ENCODE measurements at places on chromosomes 12 and 14.
A peak's percentile ranks its signal among the peaks of the same experiment; 100 is the strongest.

DNA sequence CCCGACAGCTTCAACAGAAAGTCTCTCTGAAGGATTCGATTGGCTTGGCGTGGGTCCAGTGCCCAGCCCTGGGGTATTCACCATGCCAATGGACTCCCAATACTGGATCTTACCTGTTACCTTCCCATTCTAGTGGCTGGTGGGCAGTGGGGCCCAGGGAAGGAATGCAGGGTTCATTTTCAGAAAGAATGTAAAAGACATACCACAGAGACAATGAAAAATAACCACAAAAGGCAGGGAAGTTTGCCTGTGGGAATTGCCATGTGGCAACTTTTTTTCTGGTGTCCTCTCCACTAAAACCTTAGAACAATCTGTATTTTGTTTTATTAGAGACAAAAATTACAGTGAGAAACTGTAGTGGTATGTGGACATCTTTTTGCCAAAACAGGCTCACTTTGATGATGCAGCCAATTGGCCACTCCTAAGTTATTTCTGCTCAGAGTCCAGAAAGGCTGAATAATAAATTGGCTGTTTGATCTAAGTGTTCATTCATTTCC is 55.2 kb downstream of the PTGER2 start:
- peak; percentile 62 for DNase-seq

- DNase-seq: no peak
Measured at GRCh38 chr12:52082669-52082987, 3.1 kb downstream of the SMIM41 start.

DNA sequence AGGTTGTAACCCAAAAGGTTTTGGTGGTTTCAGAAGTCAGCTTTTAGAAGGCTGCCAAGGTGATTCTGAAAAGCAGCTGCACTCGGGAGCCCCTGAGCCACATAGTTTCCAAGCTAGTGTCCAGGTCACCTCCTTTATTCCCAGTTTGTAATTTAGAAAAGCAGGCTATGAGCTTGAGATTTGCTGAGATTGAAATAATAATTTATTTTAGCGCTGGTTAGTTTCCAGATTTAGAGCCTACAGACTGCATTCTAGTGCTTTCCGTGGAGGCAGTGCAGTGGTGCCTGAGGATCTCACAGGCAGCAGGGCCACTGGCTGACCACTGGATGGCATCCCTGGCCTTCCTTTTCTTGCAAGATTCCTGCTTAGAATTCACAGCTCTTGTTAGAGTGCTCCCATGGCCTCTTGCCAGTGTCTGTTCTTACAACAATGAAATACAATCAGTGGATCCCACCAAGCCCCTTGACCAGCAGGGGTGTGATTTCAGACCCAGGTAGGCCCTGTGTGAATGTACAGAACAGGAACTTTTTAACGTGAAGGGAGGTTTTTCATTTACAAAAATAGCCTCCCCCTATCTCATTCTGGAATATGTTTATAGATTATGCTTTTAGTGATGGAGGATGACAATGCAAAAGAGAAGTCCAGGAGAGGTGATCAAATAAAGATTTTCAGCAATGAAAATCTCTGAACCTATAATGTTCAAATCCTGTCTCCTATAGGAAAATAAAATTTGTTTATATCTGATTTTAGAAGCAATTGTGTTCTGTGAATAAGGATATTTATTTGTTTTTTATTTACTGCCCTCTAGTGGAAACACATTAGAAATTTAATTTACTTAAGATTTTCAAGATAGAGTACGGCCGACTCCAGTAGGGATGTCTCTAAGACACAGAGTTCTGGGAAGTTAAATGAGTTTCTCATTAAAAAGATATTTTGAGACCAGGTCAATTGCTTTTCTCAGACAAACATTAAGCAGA is 362.1 kb upstream of the STXBP6 start:
- no peak for DNase-seq

DNA sequence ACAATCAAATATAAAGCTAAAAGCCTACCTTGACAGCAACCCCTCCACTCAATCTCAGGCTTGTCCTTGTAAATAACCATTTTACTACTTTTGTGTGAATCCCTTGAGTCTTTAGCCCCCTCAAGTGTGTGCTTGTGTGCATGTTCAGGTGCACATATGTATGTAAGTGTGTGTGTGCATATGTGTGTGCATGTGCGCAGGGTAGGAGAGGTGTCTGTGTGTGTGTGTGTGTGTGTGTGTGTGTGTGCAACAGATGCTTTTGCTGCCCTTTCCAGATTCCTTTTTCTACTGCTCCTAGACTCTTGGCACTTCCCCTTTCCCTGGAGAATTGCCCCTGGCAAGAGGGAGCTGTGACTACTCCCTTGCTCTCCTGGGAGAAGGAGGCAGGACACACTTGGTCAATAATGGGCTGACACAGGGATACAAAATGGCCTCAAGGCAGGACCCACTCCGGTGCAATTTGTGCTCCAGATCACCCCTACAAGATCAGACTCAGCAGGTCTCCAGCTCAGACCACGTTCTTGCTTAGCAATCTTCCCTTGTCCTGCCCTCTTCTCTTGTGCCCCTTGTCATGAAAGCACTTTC is 73.4 kb downstream of the IFNG start:
- no peak for DNase-seq

GRCh38 chr12:116971222-116971621 is 60.5 kb downstream of the FBXW8 start:
- no peak for DNase-seq

DNA sequence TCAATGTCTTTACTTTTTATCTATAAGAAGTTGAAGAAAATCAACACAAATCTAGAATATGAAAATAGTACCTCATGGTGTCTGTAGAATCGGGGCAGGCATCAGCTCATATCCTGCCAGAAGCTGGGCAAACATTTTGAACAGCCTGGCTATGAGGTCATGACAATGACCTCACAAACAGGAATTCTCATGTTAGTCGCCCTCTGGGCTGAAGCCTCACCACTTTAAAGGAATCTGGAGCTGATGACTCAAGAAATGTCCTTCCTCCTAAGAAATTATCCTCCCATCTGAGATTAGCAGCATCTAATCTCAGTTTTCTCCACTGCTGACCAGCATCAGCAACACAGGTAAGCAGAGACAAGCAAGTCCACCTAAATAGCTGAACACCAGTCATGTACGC is 27.1 kb downstream of the CLIP1 start:
- DNase-seq: peak; percentile 48

DNA sequence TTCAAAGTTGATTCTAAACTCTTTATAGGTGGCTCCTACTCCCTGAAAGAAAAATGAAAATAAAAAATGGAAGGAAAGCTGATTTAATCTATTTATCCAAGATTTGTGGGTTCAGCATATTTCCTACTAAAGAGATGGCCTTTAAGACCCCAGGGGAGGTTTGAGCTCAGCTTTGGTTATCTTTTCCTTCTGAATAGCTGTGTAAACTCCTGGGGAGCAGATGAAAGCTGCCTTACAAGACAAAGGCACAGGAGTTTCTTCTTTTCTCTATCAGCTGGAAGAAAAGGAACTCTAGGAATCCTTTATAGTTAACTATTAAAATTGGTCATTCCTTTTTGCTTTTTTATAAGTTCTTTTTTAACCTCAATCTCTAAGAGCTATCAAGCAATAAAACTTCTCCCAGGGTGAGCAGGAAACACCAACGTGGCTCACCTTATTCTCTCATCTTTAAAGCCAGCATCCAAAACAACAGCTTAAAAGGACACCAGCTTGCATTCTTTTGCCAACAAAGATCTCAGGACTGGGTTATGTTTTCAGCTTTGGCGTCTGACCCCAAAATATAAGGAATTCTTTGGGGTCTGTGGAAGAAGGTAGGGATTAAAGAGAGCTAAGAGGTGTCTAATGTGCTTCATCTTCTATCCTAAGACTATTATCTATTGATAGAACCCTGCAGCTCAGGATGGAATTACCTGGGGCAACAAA is 371.7 kb upstream of the KITLG start:
- no peak for DNase-seq

DNA sequence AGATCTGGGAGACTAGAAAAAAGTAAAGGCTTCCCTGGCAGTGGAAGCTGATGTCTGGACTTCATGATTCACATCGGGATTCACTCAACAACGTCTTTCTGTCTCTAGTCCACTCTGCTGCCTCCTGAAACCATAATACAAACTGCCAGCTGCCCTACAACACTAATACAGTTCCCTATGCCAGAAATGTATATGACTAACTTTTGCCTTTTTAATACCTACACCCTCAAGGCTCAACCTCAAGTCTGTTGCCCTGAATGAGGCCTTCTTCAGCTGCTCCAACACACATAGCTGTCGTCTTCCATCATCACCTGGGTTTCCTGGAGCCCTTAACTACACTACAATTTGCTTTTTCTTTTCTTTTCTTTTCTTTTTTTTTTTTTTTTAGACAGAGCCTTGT is 182.7 kb upstream of the BCL2L14 start:
- no peak for DNase-seq

- DNase-seq: no peak
Measured at GRCh38 chr14:69652942-69653684, 41.7 kb downstream of the SUSD6 start.

GRCh38 chr14:26598672-26599131 is 869 bp upstream of the NOVA1 start:
- DNase-seq: no peak

GRCh38 chr14:63203015-63203414 is 1.2 kb upstream of the RHOJ start:
- no peak for DNase-seq

GRCh38 chr12:49920241-49920914 is 16.7 kb upstream of the FAIM2 start:
- DNase-seq: no peak

DNA sequence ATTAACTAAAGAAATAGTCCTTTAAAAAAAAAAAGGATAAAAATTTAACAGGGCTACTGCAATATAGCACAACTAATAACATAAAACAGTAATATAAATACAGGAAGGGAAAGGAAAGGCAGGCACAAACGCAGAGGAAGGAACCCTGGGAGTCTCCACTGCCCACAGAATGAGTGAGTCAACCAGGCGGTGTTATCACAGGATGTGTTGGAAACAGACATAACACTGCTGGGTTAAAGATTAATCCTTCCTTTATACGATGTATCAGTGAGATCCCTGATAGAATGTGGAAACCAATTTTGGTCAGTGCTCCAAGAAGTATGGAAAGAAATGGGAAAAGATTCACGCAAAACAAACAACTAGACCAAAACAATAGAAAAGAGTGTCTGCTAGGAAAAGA is 47.9 kb downstream of the FGD6 start:
- no peak for DNase-seq

GRCh38 chr12:106081606-106082005 is 57.1 kb downstream of the NUAK1 start:
- DNase-seq: no peak

DNA sequence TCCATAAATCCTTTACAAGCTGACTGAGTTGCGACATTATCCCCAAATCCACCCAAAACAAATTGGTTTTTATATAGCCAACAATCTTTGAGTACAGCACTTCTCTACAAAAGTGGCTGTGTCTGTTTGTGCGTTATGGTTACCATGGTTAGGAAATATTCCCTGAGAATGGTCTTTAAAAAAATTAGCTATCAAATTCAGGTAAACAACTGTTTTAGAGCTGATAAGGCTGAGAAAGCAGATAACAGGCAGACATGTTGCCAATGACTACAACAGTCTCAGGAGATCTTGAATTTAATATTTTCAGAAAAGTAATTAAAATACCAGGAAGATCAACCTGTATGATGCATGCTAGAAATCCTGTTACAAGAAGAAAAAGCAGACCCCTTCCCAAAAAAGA is 248.0 kb downstream of the RASSF9 start:
- no peak for DNase-seq

DNA sequence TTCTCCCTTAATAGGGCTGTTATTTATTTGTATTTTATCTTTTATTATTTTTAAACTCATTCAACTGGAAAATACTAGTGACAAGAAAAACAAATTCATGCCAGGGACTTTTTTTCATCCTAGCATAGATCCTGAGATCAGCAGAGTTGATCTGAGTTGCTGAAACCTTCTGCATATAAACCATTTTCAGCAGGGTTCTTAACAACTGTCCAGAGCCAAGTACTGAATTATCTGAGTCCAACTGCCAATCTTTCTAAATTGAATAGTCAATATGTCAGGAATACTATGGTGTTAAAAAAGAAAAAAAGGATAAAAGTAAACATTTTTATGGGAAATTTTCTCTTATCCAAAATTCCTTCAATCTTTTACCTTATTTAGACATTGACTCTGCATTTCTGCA is 28.6 kb downstream of the CDC42BPB start:
- DNase-seq: no peak

- DNase-seq: no peak
Measured at GRCh38 chr14:54512393-54512792, 2.7 kb downstream of the CGRRF1 start.

- peak; percentile 9 for DNase-seq
Measured at GRCh38 chr12:11553871-11554533, 95.5 kb upstream of the ETV6 start.

DNA sequence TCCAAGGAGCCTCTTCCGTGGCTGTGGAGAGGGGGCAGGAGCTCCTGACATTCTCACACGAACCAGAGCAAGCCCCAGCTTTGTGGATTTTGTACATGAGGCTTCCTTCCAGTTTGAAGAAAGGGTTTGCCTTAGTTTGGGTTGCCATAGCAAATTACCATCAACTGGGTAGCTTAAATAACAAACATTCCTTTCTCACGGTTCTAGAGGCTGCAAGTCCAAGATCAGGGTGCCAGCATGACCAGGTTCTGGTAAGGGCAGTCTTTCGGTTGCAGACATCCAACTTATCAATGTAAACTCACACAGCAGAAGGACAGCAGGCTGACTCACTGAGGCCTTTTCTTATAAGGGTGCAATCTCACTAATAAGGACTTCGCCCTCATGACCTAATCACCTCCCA is 25.9 kb upstream of the STAB2 start:
- no peak for DNase-seq

- DNase-seq: no peak
Measured at GRCh38 chr14:59538936-59539335, 37.7 kb downstream of the CCDC175 start.

DNA sequence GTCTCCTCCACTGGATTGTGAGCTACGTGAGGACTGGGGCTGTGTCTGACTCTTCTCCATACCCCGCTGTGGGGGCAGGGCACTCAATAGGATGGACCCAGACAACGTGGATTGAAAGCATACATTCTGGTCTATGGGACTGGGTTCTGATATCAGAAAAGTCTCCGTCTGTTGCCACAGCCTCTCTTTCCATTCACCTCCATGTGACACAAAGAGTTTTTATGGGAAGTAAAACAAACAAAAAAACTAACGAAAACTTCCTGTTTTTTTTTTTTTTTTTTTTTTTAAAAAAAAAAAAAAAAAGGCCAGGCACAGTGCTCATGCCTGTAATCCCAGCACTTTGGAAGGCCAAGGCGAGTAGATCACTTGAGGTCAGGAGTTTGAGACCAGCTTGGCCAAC is 44.7 kb downstream of the SLC8A3 start:
- DNase-seq: no peak

DNA sequence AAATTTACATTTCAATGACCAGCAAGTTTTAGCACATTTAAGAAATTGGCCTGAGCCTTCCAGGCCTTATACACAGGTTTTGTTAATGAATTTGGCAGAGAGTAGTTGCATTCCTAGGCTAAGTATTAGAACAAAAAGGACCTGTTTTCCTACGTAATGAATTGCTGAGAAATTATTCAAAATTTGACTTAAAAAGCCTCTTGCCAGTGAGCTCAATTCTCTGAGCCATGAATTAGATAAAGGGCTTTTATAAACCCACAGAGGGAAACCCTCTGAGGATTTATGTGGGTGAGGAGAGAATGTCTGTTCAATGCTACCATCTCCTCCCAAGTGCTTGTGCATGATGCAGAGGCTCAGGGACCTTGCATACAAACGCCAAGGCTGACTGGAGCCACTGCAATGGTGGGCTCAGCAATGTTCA is 94.5 kb upstream of the PELI2 start:
- DNase-seq: no peak

- no peak for DNase-seq
Measured at GRCh38 chr14:72758420-72758819, 135.5 kb downstream of the DPF3 start.

GRCh38 chr12:97886511-97887176 is 424.0 kb downstream of the RMST start:
- no peak for DNase-seq

All from fibroblast of skin of left biceps (primary cell).